AG09319 (cell line): ENCODE measurements at places on chromosomes 7 and 10.

- DNase-seq: no peak
Observed at GRCh38 chr7:93402944-93403343, 170.8 kb downstream of the VPS50 start.

DNA sequence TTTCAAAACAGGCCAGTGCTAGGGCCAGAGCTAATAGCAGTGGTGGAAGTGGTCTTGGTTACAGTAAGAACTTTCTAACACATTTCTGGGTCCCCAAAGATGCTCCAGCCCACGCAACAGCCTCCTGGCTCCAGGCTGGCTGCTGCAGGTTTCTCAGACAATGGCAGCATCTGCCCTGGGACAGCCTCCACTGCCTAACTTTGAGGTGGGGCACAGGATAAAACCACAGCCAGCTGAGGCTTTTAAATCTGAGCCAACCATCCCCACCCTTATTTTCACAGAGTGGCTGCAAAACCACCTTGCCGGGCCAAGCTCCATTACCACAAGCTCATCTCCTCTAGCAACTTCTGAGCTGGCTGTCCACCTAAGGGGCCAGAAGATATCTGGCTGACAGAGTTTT is 84.8 kb downstream of the FAM53B start:
- DNase-seq: no peak

DNA sequence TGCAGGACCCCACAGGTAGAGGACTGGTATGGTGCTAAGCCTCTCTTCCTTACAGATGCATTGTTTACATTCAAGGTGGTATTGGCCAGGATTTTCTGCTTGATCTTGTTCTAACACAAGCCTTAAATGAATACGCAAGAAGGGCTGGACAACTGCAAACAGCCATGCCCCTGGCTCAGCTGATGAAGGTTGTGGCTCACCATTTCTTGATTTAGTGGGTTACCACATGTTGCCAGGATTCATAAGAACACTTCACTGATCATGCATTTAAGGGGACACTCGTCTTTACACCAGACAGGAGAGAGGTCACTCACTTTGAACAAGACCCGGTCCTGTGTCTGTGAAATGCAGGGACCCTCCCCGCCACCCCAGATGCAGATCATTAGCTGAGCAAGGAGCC is 82.2 kb downstream of the CHN2 start:
- no peak for DNase-seq

DNA sequence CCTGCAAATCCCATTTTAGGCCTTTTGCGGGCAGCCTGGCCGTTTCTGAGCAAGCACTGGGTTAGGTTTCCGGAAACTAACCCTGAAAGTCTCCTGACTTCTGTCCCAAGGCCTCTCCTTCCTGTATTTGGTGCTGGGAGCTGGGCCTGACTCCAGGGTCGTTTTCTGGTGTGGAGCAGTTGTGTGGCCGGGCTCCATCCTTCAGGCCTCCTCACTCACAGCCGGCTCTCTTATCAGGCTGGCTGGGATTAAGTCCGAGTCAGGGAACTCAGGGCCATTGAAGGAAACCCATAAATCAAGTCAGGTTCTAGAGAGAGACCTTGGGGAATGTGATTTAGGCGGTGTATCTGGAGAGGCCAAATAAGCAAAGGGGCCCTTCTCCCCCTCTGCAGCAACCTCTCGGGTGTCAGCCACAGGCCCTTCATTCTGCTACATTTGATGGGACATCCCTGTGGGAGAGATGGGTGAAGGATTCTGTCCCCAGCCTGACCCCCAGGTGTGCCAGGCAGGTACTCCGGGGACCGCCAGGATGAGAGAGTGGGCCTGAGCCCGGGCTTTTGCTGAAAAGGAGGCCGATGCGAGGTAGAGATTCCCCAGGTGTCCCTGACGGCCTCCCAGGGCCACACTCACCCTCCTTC is 3.3 kb downstream of the GATA3 start:
- no peak for DNase-seq

- DNase-seq: no peak
Observed at GRCh38 chr7:50711271-50712175, 71.2 kb downstream of the GRB10 start.

DNA sequence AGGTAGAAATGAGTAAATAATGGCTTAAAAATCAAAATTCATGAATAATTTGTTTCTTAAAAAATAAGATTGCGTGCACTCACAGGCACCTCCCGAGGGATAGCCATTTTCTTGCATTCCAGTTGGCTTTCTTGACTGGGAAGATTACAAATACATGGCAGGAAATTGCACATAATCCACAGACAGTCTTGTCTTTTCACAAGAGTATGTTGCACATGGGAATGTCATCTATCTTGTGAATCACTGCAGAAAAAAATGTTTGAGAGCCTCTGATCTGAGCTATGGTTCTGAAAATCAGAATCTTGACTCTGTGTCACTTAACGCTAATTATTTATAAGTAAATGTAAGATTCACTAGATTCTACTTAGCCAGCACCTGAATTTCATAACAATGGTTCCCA is 74.1 kb upstream of the PRKG1 start:
- no peak for DNase-seq

DNA sequence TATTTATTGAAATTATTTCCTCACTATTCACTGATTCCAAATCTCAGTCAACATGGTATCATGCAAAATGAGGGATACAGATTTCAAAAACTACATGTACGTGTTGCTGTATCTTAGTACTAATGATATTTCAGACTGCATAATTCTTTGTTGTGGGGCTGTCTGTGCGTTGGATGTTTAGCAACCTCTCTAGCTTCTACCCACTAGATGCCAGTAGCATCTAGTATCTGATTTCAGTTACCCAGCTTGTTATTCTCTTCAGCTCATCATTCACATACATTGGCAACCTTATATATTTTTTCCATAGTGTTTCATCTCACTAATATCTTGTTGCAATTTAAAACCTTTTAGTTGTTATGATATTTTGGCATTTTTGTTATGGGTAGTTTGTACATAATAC is 22.5 kb upstream of the WASL start:
- no peak for DNase-seq

DNA sequence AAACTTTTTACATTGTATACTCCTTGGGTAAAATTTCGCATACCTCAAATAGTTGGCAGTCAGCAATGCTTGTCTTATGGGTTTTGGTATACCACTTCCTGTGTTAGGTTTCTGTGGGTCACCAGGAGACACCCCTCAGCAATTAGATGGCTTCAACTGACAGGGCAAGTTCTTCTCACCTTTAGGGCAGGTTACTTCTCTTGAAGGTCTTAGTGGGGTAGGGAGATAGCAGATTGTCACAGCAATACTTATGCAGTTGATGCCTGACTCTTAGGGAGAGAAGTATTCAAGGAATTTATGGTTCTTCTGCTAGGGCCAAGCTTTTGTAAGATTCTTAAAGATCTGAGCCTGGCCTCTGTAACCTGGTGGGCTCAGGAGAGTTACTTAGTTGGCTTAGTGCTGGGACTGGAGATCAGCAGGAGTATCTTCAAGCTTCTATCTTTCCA is 42.9 kb downstream of the MKLN1 start:
- DNase-seq: no peak

GRCh38 chr7:44784364-44784763 is 12.1 kb upstream of the PPIA start:
- no peak for DNase-seq

GRCh38 chr7:146635205-146636032 is 518.8 kb downstream of the CNTNAP2 start:
- DNase-seq: no peak

DNA sequence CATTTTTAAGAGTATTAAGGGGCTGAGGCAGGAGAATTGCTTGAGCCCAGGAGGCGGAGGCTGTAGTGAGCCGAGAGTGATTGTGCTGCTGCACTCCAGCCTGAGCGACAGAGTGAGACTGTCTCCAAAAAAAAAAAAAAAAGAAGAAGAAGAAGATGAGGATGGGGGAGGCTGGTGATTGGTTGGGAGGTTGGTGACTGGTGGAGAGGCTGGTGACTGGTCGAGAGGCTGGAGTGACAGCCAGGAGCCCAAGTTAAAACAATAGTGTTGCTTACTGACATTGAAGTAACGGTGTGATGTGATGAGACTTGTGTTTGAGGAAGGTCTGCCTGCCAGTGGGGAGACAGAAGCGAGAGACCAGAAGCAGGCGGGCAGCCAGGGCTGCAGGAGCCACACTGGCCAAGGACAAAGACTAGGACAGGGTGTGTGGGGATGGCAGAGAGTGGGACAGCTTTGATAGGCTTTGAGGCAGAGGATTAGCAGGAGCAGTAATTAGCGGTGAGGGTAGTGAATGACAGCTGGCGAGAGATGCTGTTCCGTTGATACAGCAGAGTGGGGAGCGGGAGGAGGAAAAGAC is 4.9 kb downstream of the SRRT start:
- DNase-seq: no peak

- DNase-seq: no peak
Observed at GRCh38 chr10:8246548-8246947, 192.1 kb downstream of the GATA3 start.

DNA sequence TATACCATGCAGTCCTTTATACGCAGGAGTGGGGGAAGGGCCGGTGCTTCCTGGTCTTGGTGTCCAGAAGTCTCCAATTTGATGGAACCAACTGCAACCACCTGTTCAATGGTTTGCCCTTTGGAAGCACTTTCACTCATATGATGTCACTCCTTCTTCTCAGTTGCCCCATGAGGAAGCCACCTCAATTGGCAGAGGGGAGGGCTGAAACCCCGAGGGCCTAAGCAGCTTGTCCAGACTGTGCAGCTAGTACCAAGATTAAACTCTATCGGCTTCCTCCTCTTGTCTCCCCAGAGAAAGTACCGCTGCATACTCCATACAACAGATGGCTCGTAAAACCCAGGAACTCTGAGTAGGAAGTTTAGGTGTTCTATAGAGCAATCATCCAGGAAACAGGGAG is 789.4 kb downstream of the TYW1 start:
- DNase-seq: no peak

DNA sequence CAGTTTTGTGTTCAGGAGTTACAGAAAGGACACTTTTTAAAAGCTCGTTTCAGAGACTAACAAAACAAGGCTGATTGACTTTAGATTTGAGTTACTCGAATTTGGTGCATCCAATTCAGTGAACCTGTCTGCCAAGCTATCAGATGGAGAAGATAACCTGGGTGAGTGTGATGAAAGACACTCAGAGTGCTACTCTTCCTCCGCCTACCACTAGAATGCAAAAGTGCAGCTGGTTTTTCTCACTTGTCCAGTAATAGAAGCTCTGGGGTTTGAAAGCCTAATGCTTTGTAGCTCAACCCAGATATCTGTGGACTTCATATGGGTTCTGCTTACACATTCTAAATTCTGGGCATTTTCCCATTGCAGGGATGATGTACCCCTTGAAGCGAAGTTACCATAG is 82.8 kb upstream of the NPY start:
- DNase-seq: no peak

DNA sequence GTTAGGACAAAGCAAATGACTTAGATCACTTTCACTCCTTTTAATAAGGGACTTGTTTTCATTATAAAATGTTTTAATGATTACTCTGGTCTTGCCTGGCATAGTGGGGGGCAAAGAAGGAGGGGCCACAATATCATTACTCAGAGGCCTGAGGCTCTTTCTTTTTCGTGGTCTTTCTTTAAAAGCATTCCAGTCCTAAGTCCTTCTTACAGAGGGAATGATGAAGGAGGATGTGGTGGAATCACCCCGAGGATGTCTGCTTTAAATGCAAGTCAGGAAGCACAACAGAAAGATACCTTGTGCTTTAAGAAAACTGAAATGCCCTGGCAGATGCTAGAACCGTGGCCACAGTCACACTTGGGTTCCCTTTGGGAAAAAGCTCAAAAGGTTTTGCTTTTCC is 379.1 kb downstream of the INHBA start:
- DNase-seq: no peak

- DNase-seq: no peak
Observed at GRCh38 chr7:26055241-26055640, 96.8 kb upstream of the NFE2L3 start.

- no peak for DNase-seq
Observed at GRCh38 chr7:66306243-66306642, 101.1 kb downstream of the TPST1 start.

GRCh38 chr7:52565974-52566373 is 469.5 kb upstream of the POM121L12 start:
- DNase-seq: no peak

GRCh38 chr10:89589101-89589720 is 53.8 kb upstream of the SLC16A12 start:
- DNase-seq: no peak

DNA sequence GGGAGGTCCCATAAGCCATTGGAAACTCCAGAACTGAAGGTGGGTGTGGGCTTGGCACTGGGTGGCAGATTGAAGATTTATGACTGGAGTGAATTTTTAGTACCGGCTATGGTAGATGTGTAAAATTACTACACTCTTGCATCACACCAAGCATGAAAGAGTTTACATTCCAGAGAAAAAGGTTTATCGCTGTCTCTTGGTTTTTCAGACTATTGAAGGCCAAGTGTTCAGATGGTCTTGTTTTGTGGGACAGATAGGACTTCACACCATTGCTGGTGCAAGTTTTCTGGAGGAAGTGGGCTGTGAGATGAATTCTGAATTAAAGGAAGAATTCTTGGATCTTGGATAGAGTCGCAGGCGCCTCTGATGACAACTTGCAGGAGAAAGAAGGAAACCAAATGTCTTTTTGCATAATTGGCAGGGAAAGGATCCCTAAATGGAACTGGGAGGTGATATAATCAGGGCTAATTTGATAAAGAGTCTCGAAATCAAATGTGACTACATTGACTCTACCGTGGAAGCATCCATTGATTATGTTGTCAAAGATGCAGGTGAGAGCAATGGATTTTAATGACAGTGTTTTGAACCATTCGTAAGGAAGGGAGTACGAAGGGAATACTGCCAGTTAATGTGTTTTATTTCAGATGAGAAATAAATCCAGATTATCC is 14.2 kb upstream of the NMT2 start:
- no peak for DNase-seq

DNA sequence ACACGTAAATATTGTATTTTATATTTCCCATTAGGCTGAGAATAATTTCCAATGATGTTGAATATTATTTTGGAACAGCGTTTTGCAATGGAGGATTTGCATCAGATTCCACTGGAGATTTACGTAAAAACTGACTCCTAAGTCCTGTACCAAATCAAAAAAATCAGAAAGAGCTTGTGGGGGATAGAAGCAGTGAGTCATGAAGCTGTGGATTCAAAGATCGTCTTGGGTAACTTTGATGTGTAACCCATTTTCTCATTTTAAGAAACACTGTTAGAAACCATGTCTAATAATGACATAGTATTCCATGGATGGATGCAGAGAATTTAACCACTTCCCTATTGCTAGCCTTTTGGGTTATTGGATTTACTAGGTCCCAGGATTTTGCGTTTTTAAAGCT is 158.6 kb downstream of the INHBA start:
- DNase-seq: no peak
